ENCODE measurements at places on chromosomes 6 and 20. TPM values are rescaled to one million over a fixed set of nuclear protein-coding genes. Genes with fewer than 3 reads are reported as not detected.

- H3K4me3 ChIP-seq = no peak overlapping the region
- H3K27me3 ChIP-seq = no peaks in the 10 kb centered on the region
- no peak for DNase-seq
- H3K27ac ChIP-seq = no peak overlapping the region
- no peaks in the 10 kb centered on the region for H3K36me3 ChIP-seq
Observed at GRCh38 chr6:50602292-50602691, 111.0 kb upstream of the TFAP2D start.

- no peak overlapping the region for H3K27ac ChIP-seq
- DNase-seq = no peak
- peaks cover 4% of the 10 kb centered on the region for H3K4me1 ChIP-seq
- H3K27me3 ChIP-seq = no peaks in the 10 kb centered on the region
- H3K36me3 ChIP-seq = no peaks in the 10 kb centered on the region
Observed at GRCh38 chr6:118940770-118941169, 5.8 kb upstream of the MCM9 start.

DNA sequence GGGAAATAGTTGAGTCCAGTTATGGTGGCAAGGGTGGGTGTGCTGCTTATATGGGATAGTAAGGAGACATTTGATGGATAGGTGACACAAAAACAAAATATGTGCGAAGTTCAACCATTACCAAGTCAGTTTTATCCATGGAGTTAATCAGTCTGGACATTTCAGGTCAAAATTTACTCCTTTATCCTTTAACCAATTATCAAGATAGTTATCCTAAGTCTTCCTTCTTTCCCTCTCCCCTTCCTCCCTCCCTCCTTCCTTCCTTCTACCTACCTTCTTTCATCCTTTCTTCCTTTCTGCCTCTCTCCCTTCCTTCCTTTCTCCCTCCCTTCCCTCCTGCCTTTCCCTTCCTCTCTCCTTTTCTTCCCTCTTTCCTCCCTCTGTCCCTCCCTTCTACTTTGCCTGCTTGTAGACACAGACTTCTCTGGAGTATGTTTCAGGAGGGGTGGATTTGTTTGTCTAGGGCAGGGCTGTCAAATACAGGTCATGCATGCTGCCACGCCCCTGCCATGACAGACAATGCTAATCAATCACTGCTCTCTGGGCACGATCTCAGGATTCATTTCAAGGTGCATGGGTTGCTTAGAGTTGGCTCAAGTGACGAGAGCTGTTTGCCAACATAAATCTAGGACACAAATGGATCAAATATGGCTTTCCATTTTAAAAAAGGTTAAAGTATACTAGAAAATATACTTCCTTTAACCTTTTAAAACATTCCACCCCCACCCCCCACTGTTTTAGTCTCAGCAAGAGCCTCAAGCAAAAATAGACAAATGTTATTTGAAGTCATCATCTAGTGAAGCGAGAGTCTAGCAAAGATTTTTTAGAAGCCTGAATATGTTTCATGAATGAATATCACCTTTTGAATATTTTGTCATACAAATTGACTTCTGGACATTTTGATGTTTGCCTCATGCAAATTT lies 281.6 kb upstream of the CITED2 start:
- no peaks in the 10 kb centered on the region for H3K4me1 ChIP-seq
- H3K4me3 ChIP-seq = no peak overlapping the region
- no peak overlapping the region for H3K27ac ChIP-seq
- no peak for DNase-seq
- no peaks in the 10 kb centered on the region for H3K36me3 ChIP-seq
- no peaks in the 10 kb centered on the region for H3K27me3 ChIP-seq

DNA sequence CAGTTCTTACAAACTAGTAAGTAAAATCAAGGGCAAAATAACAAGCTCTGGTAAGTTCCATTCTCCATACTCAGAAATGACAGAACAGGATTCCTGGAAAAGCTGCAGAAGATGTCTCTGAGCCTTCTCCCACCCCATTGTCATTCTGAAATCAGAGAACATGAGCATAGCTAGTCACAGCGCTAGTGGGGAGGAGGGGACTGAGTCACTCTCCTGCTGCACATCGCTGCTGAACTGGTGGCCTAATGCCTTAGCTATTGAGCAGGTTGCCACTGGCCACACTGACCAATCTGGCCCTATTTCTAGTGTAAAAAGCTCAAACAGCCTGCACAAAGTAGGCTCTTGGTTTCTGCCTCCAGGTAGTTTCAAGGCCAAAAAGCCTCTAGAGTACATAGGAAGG lies 26.1 kb upstream of the RIPPLY2 start:
- no peak for DNase-seq
- no peaks in the 10 kb centered on the region for H3K27me3 ChIP-seq
- no peaks in the 10 kb centered on the region for H3K36me3 ChIP-seq
- H3K4me3 ChIP-seq = no peak overlapping the region

- H3K27me3 ChIP-seq = no peaks in the 10 kb centered on the region
- H3K4me3 ChIP-seq = no peak overlapping the region
- H3K27ac ChIP-seq = no peak overlapping the region
- no peaks in the 10 kb centered on the region for H3K4me1 ChIP-seq
- no peak for DNase-seq
Observed at GRCh38 chr6:4513561-4513960, 262.6 kb upstream of the CDYL start.

DNA sequence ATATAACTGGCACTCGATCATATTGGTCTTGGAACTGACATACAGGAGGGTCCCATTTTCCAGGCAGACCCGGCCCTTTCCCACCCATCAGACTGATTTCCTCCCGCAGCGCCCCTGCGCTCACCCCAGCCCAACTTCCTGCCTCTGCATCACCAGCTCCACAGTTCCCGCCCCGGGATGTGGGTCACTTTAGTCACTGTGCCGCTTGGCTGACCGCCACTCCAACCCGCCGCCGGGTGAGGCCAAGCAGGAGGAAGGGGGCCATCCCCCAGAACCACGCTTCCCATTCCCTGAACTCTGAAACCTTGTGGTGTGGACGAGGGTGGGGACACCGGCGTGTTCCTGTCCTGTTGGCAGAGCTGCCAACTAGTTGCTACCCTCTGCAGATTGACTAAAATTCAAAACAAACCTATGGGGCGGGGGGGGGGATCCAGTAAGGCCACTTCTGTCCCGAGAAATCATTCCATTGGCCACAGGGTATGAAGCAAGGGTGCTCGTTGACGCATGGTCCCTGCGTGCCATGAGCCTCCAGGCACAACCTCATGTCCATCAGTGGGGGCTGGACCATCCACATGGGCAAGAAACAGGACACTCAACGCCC lies 12.3 kb downstream of the TGM2 start:
- no peak overlapping the region for H3K27ac ChIP-seq
- H3K4me3 ChIP-seq = no peak overlapping the region
- DNase-seq = no peak
- no peaks in the 10 kb centered on the region for H3K27me3 ChIP-seq
- H3K4me1 ChIP-seq = no peaks in the 10 kb centered on the region

- no peaks in the 10 kb centered on the region for H3K4me1 ChIP-seq
- H3K4me3 ChIP-seq = no peak overlapping the region
- H3K27ac ChIP-seq = no peak overlapping the region
- no peak for DNase-seq
- H3K36me3 ChIP-seq = no peaks in the 10 kb centered on the region
- no peaks in the 10 kb centered on the region for H3K27me3 ChIP-seq
Observed at GRCh38 chr6:12364621-12365020, 74.5 kb downstream of the EDN1 start.

- H3K27ac ChIP-seq = no peak overlapping the region
- no peaks in the 10 kb centered on the region for H3K27me3 ChIP-seq
- no peaks in the 10 kb centered on the region for H3K36me3 ChIP-seq
- DNase-seq = no peak
- peaks cover 9% of the 10 kb centered on the region for H3K4me1 ChIP-seq
- H3K4me3 ChIP-seq = no peak overlapping the region
Observed at GRCh38 chr6:137964876-137965275, 97.8 kb downstream of the TNFAIP3 start.

- no peak overlapping the region for H3K27ac ChIP-seq
- no peaks in the 10 kb centered on the region for H3K36me3 ChIP-seq
- H3K27me3 ChIP-seq = peaks cover 37% of the 10 kb centered on the region
Observed at GRCh38 chr20:46317685-46318177, 9.4 kb upstream of the CDH22 start.

DNA sequence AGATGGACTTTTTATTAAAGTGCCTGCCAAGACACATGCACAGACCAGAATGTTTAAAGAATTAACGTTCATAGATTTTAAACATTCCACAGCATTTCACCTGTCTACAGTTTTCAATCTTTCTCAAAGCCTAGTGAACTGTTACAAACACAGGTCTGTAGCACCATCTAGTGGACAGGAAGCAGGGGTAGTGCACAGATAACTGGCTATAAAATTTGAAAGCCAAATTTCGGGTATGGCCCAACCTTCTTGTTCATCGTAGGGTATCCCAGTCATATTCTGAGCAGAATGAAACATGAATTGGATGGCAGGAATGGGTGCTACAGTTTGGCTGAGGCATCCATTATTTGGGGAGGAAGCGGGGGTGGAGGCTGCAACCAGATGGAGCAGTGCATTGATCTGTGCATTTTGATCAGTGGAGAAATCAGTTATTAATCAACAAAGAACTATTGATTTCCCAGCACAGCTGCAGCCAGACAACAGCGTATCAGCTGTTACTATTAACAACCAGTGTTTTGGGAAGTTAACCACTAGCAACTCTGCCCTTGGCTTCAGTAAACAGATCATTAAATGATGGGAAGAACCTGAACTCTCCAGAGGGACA lies 56.1 kb upstream of the B3GAT2 start:
- DNase-seq = no peak
- H3K27ac ChIP-seq = no peak overlapping the region
- no peaks in the 10 kb centered on the region for H3K4me1 ChIP-seq
- no peaks in the 10 kb centered on the region for H3K36me3 ChIP-seq

DNA sequence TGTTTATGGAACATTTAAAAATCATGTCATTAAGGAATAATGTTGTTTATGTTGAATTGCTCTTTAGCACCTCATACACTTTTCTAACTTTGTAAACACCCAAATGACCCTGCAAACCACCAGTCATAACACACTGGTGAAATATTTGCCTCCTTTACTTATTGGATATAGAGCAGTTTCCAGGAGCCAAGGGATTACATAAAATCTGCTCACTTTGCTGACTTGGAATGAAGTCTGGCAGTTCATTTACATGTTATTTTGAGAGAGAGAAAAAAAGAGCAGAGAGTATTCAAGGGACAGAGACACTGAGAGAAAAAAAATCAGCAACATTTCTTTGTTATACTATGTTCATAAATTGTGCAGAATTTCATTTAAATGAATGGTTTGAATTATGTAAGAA lies 46.6 kb upstream of the DEFB112 start:
- no peaks in the 10 kb centered on the region for H3K27me3 ChIP-seq
- no peaks in the 10 kb centered on the region for H3K4me1 ChIP-seq
- DNase-seq = no peak
- H3K36me3 ChIP-seq = no peaks in the 10 kb centered on the region
- H3K27ac ChIP-seq = no peak overlapping the region

DNA sequence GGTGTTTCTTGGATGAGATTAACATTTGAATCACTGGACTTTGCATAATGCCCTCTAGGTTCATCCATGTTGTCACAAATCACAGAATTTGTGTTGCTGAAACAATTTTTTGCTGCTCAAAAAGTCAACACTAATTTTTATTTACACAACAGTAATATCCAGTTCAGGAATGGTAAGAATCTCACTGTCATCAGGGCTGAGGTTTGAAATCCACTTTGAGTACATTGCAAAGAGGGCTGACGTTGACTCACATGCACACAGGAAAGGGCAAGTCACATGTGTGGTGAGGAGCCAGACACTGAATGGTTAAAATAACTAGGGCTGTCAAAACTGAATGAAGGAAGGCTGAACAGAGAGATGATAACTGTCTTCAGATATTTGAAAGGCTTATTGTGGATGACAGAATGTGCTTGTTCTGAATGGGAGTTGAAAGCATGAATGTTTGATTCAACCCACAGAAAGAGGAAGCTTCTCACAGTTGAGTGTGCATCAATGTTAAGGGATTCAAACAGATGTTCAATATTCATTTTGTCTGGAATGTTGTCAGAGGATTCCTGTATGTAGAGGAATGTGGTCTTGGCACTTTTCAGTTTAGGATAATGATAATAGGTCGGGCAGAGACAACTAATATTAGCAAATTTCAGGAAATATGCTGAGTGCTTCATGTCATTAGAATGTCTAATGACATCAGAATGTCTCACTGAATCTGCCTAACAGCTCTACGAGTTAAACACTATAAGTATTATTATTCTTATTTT lies 3.6 kb upstream of the ADGRG6 start:
- no peak overlapping the region for H3K4me3 ChIP-seq
- no peaks in the 10 kb centered on the region for H3K4me1 ChIP-seq
- no peak overlapping the region for H3K27ac ChIP-seq
- H3K36me3 ChIP-seq = no peaks in the 10 kb centered on the region
- no peak for DNase-seq

The BTN1A1 gene
- total RNA-seq = not detected

The TRIM15 gene
- not detected for total RNA-seq

The COX4I2 gene
- total RNA-seq = not detected

The PDYN gene
- total RNA-seq = not detected

The GLP1R gene
- not detected for total RNA-seq

The NNAT gene
- total RNA-seq = not detected

The WFDC12 gene
- total RNA-seq = not detected

The DDO gene
- not detected for total RNA-seq
